NCI-H226 (cell line): ENCODE measurements at places on chromosomes 11 and 22.

- peak; percentile 56 for DNase-seq
These were observed 20.9 kb downstream of the PRG3 start for GRCh38 chr11:57359896-57360690.

DNA sequence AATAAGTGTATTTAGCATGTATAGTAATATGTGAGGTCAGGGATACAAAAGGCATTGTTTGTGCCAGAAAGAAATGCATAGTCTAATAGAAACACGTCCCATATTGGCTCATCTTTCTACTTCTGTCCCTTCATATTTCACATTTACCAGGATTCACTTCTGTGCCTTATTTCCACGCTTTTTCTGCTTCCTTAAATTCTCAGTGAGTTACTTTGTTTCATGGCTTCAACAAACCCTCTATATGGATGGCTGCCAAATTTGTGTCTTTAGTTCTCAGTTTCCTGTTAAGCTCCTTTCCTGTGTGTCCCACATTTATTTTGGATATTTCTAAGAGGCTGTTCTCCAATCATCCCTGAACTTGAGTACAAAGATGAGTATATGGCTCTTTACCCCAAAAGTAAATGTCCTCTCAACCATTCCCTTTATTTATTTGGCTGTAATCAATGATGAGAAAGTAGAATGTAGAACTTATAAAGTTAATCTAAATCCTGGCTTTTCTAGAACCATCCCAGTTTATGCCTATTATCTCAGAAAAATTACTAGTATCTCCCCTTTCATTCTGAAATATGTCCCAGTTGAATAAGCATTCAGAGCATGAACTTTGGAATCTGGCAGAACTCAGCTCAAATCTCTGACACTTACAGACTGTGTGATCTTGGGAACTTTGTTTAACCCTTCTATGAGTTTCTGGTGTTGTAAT, 23.5 kb downstream of the OR8B12 start:
- DNase-seq: no peak

- peak; percentile 55 for DNase-seq
These were observed 726.7 kb downstream of the METTL15 start for GRCh38 chr11:28834877-28835276.

- no peak for DNase-seq
These were observed 5.1 kb upstream of the KRTAP5-9 start for GRCh38 chr11:71542879-71543777.

DNA sequence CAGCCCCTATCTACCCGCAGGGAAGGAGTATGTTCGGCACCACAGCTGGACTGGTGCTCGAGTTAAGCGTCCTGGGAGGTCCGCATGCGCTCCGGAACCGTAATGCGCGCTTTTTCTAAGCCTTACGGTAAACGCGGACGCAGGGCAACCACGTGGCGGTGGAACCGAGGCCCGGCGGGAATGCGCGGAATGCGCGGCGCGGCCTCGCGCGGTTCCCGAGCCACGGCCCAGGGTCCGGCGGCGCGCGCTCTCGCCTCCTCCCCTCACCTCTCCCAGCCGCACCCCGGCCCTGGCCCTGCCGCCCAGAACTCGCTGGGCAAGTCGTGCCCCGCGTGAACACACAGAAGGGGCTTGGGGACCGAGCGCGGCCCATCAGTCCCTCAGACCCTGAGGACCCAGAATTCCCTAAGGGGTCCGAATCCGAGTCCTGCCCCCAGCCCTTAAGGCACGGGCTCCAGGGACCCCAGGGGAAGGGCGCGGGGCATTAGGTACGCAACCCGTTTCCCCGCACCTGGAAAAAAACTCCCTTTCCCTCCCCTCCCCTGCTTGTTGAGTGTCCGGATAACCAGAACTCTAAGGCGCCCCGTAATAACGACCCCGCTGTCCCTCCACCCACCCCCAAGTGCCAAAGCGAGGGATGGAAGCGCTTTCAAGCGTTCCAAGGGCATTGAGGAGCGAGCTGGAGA, 4.3 kb upstream of the CCND1 start:
- DNase-seq: peak; percentile 92
